ENCODE measurements at places on chromosomes 6 and 20.
A peak's percentile ranks its signal among the peaks of the same experiment; 100 is the strongest.

GRCh38 chr6:34654061-34654710 lies 42.4 kb downstream of the ILRUN start:
- DNase-seq = no peak

GRCh38 chr6:35365594-35366203 lies 23.3 kb downstream of the PPARD start:
- DNase-seq = no peak

DNA sequence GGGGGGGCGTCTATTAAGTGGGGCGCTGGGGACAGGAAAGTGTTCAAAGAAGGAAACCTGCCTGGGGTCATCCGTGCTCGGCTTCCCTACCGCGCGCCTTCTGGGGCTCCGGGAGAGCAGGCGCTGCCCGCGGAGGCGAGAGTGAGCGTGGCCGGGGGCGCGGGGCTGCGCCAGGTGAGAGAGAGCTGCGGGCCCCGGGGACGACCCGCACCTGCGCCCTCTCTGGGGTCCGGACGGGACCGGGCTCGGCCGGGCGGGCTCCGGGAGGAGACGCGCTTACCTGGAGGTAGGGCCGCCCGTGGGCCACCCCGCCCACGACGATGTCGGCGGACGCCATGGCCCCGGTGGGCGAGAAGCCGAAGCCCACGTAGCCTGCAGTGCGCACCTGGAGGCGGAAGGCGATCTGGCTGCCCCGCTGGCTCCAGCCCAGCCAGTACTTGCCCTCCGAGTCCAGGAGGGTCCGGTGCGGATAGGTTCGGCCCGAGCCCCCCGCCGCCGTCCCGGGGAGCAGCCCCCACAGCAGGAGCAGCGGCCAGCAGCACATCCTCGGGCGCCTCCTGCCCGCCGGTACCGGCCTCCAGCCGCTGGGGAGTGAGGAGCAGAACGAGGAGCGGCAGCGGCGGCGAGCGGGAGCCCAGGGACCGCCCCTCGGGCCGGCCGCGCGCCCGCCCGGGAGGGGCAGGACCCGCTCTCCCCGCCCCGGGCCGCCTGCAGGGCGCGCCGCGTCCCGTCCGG lies at the start of gene MOXD1:
TSS of gene MOXD1 (minus strand) at position 593 of the 735 bp plus-strand sequence. CDS start at position 544, 49 bp downstream.
- DNase-seq = no peak

- DNase-seq = no peak
Observed at GRCh38 chr6:100130630-100131029, 136.6 kb upstream of the MCHR2 start.

- DNase-seq = no peak
Observed at GRCh38 chr6:97805596-97805995, 522.6 kb upstream of the MMS22L start.

DNA sequence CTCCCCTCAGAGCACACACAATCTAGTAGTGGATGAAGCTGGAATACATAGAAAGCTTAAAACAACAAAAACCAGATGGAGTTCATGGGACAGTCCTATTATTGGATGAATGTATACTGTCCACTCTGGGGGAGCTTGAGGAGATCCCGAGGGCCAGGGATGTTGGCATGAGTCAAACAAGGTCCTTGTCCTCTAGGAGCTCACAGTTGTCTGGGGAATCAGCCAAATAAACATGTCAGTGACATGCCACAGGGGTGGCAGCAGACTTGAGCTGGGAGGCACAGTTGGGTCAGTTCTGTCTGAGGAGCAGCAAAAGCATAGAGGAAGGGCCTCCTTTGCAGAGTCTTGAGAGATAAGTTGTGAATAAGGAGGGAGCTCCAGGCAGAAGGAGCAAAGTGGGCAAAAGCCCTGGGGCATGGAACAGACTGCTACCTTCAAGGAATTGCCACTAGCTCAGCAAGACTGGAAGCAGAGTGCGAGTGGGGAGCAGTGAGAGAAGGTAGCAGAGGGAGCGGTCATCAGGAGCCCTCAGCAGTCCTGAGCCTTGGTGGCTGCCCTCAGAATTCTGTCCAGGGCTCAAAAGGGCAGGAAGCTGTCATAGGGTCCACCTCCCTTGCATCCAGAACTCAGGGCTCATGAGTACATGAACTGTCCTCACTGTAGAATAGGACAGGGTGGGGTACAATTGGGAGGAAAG lies 22.1 kb downstream of the L3MBTL1 start:
- no peak for DNase-seq

DNA sequence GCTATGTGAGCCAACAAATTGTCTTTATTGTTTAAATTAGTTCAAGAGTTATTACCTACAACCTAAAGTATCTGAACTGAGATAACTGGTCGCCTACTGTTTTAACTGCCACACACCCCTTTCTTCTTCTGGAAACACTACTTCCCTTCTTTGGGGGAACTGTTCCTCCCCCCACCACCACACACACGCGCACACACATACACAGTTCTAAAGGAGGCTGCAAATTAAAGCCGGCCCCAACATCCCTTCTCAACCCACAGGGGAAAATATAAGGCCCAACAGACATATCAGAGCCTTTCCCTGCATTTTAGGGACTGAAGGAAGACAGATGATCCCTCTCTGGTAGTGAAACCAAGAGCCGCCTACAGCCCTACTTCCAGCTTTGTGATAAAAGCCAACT lies 348.0 kb upstream of the JARID2 start:
- DNase-seq = no peak

DNA sequence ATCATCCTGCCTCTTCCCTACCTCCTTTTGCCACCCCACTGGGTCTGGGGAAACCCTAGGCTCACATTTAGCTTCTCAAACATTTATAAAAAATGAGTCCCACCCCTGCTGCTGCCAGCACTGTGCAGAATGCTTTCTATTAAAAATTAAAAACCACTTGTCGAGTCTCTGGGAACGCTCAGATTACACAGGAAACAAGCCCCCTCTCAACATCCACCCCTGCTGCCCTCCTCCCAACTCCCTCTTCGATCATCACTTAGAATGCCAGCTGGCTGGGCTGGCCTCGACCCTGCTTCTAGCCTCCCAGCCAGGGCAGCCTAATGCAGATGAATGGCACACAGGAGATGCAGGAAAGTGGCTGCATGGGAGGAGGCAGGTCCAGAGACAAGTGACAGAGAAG lies 75.8 kb downstream of the CDH22 start:
- no peak for DNase-seq

- peak; percentile 41 for DNase-seq
Observed at GRCh38 chr20:18650224-18650623, 62.4 kb downstream of the DTD1 start.

GRCh38 chr20:43065299-43065698 lies 124.4 kb downstream of the PTPRT start:
- no peak for DNase-seq

DNA sequence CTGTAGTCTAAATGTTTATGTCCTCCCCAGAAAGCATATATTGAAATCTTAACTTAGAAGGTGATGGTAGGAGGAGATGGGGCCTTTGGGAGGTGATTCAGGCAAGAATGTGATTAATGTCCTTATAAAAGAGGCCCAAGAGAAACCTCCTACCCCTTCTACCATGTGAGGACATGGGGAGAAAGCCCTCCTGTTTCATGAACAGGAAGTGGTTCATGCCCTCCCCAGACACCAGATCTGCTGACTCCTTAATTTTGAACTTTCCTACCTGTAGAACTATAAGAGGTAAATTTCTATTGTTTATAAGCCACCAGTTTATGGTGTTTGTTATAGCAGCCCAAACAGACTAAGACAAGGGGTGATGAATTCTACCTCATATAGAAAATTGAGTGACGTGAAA lies 8.7 kb upstream of the ECT2L start:
- DNase-seq = no peak

GRCh38 chr6:44471271-44471981 lies 83.9 kb downstream of the CDC5L start:
- DNase-seq = no peak

DNA sequence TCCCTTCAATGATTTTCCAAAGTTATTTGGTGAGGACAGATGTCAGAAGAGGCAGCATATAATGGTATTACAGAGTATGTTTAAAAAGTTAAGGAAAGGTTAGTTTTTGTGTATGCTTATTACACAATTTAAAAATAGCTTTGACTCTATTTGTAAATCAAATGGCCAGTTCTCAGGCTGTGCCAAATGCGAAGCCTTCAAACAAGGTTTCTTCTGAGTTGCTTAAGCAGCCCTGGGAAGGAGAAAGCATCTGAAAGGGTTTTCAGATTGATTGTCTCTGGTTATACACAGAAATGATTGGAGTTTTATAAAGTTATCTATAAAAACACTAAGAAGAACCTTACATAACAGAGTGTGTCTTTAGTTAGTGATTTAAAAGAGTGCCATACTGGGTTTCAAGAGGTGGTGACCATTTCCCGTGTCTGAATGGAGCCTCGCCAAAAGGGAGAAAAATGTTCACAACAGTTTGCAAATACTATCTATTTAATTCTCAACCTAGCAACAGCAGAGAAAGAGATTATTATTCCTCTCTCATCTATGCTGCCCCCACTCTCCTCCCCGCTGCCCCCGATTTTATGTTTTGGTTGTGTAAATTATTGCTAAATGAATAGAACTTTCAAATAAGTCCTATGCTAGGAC lies 16.7 kb downstream of the CD109 start:
- DNase-seq = no peak

GRCh38 chr6:128007658-128008057 lies 106.8 kb upstream of the THEMIS start:
- DNase-seq = no peak

- no peak for DNase-seq
Observed at GRCh38 chr6:44229376-44230033, 6.1 kb downstream of the SLC29A1 start.

DNA sequence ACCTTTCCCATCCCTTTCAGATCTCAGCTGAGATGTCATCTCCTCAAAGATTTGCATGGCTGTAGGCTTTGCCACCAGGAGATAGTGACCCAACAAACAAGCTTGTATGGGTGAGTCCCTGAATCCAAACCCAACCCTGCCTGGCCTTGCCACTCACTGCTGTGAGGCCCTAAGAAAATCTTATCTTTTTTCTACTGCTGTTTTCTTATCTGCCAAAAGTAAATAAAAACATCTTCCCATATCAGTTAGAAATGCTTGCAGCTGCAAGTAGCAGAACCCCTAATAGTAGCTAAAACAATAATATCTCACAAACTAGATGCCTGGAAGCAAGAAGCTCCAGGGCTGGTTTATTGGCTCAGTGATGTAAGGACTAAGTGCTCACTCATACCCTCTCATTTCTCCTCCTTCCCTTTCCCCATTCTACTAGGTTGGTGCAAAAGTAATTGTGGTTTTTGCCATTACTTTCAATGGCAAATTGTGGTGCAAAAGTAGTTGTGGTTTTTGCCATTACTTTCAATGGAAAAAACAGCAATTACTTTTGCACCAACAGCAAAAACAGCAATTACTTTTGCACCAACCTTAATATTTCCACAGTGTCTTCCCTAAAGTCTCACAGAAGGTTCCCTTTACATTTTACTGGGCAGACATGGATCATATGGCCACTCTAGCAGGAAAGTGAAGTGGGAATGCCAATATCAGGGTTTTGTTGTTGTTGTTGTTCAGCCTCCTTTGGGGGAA lies 56.7 kb upstream of the PSMF1 start:
- DNase-seq = no peak

DNA sequence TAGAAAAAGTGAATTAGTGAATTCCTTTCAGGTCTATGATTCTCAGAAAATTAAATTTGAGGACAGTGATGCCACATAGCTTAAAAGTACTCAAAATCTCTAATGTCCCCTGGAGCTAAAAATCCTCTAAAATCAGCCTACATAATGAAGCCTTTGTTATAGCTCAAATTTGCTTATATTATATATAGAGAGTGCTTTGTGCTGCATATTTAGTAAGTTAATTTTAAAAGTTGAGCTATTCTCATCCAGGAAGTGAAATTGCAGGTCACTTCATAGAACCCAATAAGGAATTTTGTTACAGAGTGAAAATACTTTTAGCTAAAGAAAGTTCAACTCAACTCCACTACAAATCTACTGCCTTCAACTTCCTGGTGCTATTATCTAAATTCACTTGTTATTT lies 507.5 kb upstream of the MAP3K7 start:
- no peak for DNase-seq

GRCh38 chr6:36765190-36765589 lies 67.6 kb downstream of the RAB44 start:
- no peak for DNase-seq

DNA sequence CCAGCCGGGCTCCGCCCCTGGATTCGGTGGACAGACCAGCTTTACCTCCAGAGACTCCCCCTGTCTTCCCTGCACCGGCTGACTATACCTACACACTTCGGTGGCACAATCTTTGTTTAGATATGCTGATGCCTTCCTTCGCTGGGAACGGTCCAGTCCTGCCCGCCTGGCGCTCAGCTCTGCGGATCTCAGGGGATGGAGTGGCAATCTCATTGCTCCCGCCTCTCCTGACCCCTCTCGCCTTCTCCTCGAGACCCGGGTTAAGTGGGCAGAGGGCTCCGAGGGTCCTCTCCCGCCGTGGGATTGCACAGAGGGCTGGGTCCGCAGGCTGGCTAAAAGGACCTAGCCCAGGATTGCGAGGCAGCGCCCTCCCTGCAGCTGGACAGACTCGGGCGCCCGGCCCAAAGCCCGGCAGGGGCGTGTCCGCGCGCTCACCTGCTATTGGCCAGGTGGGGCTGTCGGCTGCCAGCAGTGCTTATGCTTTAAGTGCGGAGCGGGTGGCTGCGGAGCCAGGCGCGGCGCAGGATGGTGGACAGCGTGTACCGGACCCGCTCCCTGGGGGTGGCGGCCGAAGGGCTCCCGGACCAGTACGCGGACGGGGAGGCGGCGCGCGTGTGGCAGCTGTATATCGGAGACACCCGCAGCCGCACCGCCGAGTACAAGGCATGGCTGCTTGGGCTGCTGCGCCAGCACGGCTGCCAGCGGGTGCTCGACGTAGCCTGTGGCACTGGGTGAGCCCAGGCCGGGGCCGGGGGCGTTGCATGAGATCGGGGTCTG lies at the start of gene GNMT:
TSS of gene GNMT (plus strand) at position 512 of the 777 bp plus-strand sequence. CDS start at position 526, 14 bp downstream.
- DNase-seq = peak; percentile 66

GRCh38 chr6:39452306-39453145 lies 130.0 kb upstream of the KCNK16 start:
- no peak for DNase-seq

DNA sequence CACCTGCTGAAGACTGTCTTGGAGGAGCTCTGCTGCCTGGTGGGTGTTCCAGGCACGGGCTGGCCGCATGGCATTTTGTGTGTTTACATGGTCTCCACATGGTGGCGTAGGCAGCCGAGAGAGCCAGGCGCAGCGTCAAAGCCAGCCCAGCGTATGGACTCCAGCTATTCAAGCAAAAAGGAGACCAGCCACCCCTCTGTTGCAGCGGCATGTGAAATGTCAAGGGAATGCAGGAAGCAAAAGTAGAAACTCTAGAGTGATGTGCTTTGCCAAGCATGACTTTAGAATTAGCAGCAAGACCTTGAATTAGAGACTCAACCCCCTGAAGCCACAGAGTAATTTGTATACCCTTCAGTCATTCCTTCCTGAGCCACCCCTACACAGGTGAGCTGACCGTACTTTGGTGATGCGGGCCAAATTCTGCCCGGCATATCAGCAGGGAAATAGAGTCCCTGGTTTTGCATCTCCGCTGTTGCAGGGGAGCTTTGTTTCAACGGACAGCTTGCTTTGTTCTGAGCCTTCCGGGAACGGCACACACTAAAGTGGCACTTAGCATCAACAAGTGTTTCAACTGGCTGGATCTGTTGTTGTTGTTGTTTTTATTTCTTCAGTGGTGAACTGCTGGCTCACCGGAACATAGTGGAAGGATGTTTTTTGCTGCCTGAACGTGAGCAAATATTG lies 48.5 kb downstream of the FNDC1 start:
- DNase-seq = peak; percentile 63

- no peak for DNase-seq
Observed at GRCh38 chr6:45961125-45961524, 54.5 kb downstream of the CLIC5 start.

GRCh38 chr6:121851056-121851455 lies 415.6 kb downstream of the GJA1 start:
- DNase-seq = peak; percentile 21
